CD8-positive, alpha-beta T cell (primary cell): ENCODE measurements at places on chromosomes 4 and X.

GRCh38 chrX:39592776-39593175 lies 505.0 kb downstream of the BCOR start:
- no peak for DNase-seq

GRCh38 chr4:10703156-10703555 lies 18.6 kb upstream of the CLNK start:
- DNase-seq = no peak

GRCh38 chrX:331151-331824 lies 12.7 kb upstream of the GTPBP6 start:
- no peak for DNase-seq

GRCh38 chr4:170990989-170991589 lies 822.1 kb upstream of the GALNTL6 start:
- no peak for DNase-seq

GRCh38 chrX:66126662-66127061 lies 37.4 kb upstream of the HEPH start:
- DNase-seq = no peak

DNA sequence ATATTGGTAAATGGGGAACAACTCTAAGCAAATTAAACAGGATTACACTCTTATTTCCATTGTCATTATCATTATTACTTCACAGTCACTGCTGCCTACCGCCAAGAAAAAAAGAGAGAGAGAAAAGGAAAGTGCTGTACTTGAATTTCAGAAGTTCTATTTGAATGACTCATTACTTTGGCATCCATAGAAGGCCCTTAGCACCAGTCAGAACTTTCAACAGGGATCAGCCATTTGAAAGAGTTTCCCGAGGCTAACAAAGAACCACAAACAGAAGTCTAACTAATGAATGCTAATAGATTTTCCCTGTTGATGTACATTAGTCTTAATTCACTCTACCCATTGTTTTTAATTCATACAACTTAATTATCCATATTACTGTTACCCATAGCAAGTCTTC lies 116.3 kb downstream of the SHROOM4 start:
- no peak for DNase-seq

DNA sequence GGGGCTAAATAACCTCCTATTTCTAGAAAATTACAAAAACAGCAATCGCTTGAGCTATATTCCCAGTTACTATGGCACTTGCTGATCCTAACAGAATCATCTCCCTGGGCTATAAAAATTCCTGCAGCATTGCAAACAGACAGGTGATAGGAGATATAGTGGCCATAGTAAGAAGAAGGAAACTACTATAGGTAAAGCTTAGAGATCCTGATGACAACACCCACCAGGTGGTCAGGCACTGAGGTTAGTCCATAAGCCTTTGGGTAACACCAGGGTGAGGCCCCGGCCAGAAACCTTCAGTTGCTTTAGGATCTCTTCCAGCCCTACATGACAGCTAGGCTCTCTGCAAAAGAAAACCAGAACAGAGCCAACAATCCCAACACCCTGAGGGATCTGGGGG lies 197.9 kb upstream of the PPP1R2C start:
- DNase-seq = no peak

DNA sequence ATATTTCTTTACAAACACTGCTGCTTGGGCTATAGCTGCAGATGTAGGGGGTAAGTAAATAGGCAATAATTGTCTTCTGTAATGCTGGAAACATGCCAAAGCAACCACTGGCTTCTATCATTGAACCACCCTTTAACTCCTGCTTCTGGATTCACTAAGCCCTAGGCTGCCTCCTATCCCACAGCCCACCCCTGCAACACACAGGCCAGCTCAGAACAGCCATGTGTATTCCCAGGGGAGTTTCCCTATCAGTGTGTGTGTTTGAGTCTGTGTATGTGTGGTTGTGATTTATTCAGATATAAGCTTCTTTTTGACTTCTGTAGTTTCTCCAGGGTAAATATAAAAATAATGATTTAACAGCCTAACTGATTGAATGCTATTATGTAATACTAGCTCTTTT lies 291.3 kb downstream of the PCDH10 start:
- no peak for DNase-seq

DNA sequence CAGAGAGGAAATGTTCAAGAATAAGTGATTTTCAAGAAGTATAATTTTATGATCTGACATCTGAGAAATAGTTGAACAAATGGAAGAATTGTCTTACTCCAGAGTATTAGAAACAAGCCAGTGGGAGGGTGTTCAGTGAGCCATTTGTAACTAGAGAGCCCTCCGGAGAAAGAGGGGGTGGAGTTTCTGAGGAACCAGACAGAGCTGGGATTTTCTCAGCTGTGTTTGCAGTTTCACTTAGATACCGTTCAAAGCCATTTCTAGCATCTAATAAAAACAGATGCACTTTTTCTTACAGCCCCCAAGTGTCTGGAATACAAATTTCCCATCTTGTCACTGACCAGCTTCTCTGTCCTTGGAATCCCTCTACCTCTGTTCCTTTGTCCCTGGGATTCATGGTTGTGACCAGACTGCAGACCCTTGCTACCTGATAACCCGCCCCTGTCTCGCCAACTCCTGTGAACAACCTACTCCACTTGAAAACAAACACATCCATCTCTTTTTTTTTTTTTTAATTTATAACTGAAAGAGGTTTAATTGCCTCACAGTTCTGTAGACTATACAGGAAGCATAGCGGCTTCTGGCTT lies 132.8 kb upstream of the KLF3 start:
- no peak for DNase-seq

DNA sequence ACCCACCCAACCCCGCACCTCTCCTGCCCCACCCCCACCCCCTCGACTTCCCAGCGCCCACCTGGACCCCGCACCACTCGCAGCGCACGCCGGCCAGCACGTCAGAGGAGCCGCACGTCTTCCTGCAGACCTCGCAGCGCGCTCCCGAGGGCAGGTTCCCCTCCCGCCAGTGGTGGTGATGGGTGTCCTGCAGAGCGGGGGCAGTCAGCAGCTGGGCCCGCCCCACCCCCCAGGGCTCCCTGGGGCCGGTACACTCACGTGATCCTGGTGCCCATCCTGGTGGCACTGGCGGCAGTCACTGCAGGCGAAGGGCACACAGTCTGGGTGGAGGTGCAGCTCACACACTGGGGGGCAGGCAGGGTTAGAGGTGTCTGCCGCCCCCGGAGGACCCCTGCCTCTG lies 5.1 kb downstream of the DGKQ start:
- DNase-seq = no peak

- peak; percentile 72 for DNase-seq
Measured at GRCh38 chrX:24081661-24082154, 27.0 kb downstream of the EIF2S3 start.

- DNase-seq = no peak
Measured at GRCh38 chrX:41150043-41150442, 64.8 kb downstream of the USP9X start.

DNA sequence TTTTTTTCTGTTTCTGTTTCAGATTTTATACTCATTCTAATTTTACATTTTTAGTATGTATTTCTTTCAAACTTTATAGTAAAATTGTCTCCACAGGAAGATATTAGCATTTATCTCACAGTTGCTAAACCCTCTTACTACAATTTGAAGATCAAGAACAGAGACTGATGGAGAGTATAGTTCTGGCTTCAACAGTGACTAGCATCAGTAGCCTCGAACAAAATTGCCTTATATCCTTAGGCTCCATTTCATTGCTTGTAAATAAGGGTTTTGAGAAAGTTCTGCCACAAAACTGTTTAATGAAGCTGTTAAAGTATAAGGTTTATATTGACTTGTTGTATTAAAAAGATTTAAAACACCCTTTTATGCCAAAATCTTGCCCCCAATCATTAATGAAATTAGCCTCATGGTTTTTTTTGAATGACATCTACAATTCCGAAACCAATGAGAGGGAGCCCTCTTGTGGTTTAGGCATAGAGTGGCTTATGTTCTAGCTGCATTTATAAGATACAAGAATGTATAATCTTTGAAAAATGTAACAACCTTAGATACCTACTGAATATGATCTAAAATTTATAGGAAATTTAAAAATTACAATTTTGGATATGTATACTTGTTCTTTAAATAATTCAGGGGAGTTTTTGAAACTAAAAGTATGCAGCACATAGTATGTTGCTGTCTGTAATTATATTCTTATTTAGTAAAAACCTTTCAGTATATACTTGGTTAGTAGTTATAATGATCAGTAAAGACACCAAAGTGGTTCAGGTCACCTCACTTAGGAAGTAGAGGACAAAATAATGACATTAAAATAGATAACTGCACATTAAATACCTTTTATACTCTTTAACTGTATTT lies 109.8 kb upstream of the HPGD start:
- DNase-seq = peak; percentile 45

GRCh38 chr4:156971165-156971675 lies 379 bp downstream of the PDGFC start:
- DNase-seq = no peak

GRCh38 chr4:147707892-147708672 lies 23.8 kb upstream of the ARHGAP10 start:
- peak; percentile 55 for DNase-seq

DNA sequence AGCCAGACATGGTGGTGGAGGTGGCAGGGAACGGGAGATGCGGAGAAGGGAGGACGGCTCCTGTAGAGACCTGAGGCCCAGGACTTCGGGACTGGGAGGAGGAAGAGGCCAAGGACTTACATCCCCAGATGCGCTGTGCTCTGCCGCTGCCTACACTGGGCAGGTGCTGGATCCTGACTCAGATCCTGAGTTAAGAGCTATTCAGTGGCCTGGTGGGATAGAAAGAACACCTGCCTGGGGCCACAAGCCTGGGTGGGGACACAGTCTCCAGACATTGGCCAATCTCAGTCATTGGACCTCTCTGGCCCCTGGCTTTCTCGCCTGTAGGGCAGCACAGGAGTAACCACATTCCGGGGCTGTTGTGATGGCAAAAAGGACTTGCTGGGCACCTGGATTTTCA lies 10.9 kb upstream of the MSX1 start:
- no peak for DNase-seq

GRCh38 chr4:8472689-8473197 lies 32.2 kb downstream of the TRMT44 start:
- DNase-seq = no peak

- no peak for DNase-seq
Measured at GRCh38 chr4:163395758-163396157, 52.1 kb downstream of the NPY5R start.

DNA sequence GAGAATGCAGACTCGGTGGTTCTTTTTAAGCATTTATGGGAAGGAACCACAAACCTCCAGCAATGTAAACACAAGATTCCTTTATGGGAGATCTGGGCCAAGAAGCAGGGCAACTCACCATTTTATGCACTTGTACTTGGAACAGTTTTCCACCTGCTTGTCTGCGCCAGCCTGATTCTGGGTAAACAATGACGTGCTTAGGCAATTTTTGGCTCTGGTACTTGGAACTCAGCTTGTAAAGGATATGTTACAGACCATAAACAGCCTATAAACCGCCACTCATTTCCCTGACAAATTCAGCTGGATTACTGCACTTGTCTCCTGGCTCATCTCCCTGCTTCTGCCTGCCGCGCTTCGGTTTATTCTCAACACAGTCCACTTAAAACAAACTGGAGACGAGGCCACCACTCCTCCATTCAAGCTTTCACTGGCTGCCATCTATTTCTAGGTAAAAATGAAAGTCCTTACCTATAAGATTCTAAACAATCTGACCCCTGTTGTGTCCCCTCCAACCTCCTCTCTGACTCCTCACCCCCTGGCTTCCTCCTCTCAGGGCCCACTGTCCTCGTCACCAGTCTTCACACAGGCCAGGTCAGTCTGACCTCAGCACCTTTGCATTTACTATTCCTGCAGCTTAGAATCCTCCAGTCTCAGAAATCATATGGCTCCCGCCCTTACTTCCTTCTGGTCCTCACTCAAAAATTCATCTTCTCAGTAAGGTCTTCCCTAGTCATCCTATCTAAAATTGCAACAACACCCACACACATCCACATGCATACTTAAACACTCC lies 205.9 kb upstream of the GALNT7 start:
- no peak for DNase-seq

DNA sequence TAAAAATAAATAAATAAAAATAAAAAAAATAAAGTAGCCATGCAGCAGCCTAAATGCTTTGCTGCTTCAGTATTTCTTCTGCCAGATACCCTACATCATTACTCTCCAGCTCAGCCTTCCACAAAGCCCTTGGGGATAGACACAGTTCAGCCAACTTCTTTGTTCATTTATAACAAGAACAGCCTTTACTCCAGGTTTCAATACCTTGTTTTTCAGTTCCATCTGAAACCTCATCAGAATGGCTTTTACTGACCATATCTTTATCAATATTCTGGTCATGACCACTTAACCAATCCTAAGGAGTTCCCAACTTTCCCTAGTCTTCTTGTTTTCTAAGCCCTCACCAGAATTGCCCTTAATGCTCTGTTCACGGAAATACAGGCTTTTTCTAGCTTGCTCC lies 128.3 kb upstream of the MED14 start:
- no peak for DNase-seq

DNA sequence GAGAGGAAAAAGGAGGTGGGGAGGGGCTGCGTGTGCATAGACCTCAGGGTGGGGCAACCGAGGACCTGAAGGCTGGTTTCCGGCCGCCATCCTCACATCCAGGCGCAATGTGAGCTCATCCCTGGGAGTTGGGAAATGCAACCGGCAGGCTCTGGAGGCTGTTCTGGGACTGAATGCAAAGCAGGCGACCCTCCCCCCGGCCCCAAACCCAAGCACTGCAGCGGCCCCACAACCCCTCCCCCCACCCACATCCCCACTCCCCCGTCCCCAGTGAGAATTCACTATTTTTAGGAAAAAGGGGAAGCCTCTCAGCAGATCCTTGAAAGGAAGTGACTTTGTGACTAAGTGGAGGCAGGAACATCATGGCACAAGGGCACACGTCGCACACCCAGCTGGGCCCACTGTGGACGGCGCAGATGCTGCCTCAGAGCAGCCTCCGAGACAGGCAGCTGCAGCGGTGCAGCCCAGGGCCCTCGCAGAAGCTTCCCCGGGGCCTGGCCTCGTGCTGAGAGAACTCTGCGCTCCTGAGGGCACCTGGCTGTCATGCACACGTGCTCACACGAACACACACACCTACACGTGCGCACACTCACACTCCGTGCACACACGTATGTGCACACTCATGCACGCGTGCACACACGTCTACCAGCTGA lies 1.3 kb upstream of the PDE6B start:
- DNase-seq = no peak

- no peak for DNase-seq
Measured at GRCh38 chr4:19850909-19851308, 400.8 kb upstream of the SLIT2 start.

GRCh38 chr4:73727685-73728084 lies 12.7 kb upstream of the CXCL8 start:
- DNase-seq = no peak

GRCh38 chrX:2609431-2610238 lies 81.5 kb upstream of the CD99 start:
- DNase-seq = no peak

DNA sequence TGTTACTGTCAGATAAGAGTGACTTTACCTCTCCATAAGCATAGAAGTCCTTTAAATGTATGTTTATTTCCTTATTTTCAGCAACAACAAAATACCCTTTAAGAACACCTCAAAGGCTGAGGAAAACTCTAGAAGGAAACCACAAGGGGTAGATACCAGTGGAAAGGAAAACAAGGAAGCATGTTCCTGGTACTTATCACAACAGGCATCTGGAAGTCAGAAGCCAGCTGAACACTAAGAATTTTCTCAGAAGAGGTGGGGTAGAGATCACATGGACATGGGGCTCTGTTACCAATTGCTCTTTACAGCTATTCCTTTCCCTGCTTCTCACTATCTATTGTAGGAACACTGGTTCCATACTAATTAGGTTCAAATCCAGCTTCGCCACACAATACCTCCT lies 51.5 kb upstream of the BEND2 start:
- no peak for DNase-seq

- DNase-seq = peak; percentile 7
Measured at GRCh38 chr4:10629394-10629793, 55.2 kb downstream of the CLNK start.
